ENCODE measurements at places on chromosomes 7 and 10.

DNA sequence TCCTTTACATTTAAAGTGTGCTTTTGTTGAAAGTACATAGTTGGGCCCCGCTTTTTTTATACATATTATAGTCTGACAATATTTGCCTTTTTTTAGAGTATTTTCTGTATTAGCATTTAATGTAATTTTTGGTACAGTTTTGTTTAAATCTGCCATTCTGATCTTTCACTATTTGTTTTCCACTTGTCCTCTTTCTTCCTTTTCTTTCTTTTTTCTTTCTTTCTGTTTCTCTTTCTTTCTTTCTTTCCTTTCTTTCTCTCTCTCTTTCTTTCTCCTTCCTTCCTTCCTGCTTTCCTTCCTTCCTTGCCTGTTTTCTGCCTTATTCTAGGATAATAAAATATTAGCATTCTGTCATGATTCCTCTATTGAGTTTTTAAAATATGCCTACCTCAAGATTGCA is 9.5 kb downstream of the LIPK start:
- no peak for DNase-seq

DNA sequence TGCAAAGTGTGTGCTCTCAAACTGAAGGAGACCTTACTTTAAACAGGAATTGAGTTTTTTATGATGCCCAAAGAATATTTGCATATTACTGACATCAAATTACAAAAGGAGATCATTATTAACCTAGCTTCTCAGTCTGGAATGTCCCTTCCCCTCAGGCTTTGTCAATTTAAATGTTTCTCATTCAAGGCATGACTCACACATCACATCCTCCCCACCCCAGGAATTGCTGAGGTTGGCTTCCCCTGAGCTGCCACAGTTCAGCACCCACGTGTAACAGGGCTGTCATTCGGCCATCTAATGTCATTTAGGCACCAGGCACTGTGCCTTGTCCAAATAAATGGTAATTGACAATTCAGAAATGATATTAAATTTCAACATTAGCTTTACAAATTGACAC is 305.9 kb upstream of the MGMT start:
- DNase-seq: peak; percentile 1

DNA sequence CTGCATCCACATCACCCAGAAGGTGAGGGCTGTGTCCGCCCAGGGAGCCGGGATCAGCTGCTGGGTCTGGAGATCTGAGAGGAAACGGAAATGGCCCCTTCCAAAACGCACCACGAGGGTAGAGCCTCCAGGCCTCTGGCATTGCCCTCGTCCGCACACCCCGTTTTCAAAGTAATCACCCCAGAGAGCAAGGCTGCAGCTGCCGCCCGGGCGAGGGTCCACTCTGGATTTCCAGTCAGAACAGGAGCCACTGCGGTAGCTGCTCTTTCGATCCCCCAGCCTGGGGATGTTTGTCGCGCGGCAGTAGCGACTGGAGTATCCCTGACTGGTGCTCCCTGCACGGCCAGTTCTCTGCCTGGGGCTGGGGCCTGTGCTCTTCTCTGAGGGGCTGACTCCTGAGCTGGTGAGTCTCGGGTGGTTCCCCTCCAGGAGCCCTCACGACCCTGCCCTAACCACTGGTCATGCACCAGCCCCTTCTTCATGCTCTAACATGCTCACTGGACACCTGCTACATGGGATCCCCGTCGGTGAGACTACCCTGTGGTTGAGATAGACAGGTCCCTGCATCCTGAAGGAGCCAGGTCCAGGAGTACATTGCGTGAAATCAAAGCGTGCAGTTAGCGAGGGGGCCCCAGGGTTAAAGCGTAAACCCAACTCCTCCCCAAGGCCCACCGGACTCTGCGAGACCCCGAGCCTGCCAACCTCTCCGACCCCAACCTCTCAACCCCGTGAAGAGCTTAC is 99.2 kb downstream of the FOXL3 start:
- no peak for DNase-seq

- no peak for DNase-seq
Measured at GRCh38 chr10:34768261-34768971, 46.7 kb downstream of the PARD3 start.

- no peak for DNase-seq
Measured at GRCh38 chr7:94223375-94224084, 171.2 kb upstream of the COL1A2 start.

- no peak for DNase-seq
Measured at GRCh38 chr7:43689115-43689514, 40.2 kb downstream of the COA1 start.

GRCh38 chr7:45891462-45892402 is 3.4 kb downstream of the IGFBP1 start:
- DNase-seq: no peak

DNA sequence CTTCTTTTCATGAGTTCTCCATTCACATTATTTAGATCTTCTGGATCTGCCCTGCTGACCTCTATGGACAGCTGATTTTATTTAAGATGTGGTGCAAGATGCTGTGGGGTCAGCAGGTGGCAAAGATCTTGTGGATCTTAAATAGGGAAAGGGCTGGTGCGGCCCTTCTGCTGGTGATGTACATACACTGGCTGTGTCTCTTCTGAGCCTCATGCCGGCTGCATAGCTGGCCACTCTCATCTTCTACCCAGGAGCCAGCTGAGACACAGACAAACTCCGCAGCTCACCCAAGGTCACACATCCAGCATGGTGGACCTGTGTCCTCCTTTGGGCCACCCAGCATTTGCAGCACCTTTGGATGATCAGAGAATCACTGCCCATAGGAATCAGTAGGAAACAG is 9.7 kb downstream of the RBP3 start:
- DNase-seq: no peak

DNA sequence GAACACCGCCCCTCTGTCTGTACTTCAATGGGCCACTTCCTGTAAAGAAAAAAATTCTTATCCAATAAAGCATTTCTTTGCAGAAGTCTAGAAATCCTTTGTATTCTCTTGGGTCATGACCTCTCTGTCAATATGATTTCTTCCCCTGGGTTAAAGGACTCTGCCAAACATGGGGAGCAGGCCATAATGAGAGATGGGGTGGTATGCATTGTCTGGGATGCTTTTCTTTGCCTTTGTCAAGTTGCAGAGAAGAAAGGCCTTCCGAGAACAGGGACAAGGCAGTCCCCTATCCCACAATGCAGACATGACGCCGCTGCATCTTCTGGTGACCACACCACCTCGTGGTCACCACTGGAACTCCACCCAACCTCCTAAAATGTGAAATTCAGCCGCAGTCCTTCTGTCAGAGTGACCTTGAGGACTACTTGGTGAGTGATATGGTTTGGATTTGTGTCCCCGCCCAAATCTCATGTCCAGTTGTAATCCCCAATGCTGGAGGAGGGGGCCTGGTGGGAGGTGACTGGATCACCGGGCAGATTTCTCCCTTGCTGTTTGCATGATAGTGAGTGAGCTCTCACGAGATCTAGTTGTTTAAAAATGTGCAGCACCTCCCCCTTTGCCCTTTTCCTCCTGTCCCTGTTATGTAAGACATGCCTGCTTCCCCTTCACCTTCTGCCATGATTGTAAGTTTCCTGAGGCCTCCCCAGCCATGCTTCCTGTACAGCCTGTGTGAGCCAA is 15.2 kb upstream of the FRMPD2 start:
- peak; percentile 53 for DNase-seq

GRCh38 chr7:121530227-121531174 is 134.4 kb upstream of the FAM3C start:
- DNase-seq: peak; percentile 97

DNA sequence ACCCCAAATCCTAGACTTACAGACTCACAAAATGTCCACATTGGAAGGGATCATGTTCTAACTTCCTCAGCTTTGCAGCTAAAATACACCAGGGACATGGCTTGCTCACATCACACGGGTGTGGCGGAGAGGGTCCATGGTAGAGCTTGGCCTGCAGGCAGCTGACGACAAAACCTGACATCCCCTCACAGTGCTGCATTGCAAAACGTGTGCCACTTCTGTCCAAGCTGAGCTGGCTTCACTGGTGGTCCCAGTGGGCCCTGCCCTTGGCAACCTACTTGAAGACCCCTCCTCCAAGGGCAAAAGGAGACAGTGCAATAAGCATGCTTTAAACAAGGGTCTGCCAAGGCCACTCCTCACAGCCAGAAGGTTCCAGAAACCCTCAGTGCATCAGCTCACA is 21.9 kb downstream of the ANXA11 start:
- no peak for DNase-seq

GRCh38 chr7:45717537-45718235 is 143.5 kb downstream of the ADCY1 start:
- DNase-seq: no peak

DNA sequence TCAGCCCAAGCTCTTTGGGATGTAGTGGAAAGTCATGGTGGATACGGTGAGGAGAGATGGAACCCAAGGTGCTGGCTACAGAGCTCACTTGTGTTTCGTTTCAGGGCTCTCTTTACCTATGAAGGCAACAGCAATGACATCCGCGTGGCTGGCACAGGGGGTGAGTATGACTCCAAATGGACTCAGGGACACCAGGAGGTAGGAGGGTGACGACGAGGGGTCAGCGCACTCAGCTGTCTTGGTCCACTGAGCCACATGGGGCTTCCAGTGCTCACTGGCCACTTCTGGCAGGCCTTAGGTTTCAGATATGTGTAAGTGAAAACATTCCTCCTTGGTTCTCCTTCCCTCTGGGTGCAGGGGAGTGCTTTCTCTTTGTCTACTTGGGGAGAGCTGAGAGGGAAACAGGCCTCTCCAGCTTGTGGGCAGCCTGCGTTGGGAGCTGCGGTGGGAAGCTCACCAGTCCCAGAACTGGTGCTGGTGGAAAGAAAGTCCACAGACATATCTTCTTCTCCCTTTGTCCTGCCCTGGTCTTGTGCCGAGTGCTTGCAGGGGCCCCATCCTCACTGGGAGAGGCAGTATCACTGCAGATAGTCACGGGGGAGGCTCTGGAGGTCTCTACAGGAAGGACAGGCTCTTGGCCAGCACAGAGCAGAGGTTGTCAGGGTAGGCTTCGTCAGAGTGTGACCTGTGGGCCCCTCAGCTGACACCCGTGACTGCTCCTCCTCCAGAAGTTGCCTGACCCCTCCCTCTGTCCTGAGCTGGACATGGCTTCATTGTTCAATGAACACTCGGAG is 5.8 kb downstream of the DBNL start:
- DNase-seq: no peak

DNA sequence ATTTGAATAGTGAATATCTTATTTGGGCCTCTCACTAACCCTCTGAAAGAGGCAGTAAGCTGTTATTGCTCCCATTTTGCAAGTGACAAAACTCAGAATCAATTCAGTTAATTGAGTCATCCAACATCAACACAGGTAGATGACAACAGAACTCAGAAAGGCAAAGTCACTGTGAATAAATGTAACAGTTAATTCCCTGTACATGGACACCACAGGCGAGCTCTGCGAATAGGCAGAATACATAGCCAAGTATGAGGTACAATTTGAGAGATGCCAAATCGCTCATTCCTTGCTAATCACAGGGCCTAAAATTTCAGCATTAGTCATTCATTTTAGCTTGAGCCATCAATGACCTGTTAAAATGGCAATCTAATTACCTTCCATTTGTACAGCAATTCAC is 52.6 kb upstream of the HECTD2 start:
- no peak for DNase-seq

DNA sequence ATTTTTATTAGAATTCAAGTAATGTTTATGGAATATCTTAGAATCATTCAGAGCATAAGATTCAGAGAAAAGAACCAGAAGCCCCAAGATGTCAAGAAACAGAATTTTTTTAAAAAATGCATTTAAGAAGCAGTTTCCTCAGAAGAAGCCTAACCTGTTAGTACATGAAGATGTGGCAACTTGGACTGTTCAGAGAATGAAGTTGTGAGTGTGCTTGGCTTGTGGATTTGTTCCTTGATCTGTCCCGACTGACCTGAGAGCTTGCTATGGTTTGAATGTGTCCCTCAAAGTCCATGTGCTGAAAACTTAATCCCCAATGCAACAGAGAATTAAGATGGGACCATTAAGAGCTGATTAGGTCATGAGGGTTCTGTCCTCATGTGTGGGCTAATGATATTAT is 13.8 kb upstream of the AFAP1L2 start:
- DNase-seq: no peak
